Astrocyte (in vitro differentiated cells and primary cell): ENCODE measurements at places on chromosomes 11 and 22.
A peak's percentile ranks its signal among the peaks of the same experiment; 100 is the strongest.

GRCh38 chr11:110376711-110377324, 52.9 kb upstream of the FDX1 start:
- DNase-seq = peak; percentile 82

DNA sequence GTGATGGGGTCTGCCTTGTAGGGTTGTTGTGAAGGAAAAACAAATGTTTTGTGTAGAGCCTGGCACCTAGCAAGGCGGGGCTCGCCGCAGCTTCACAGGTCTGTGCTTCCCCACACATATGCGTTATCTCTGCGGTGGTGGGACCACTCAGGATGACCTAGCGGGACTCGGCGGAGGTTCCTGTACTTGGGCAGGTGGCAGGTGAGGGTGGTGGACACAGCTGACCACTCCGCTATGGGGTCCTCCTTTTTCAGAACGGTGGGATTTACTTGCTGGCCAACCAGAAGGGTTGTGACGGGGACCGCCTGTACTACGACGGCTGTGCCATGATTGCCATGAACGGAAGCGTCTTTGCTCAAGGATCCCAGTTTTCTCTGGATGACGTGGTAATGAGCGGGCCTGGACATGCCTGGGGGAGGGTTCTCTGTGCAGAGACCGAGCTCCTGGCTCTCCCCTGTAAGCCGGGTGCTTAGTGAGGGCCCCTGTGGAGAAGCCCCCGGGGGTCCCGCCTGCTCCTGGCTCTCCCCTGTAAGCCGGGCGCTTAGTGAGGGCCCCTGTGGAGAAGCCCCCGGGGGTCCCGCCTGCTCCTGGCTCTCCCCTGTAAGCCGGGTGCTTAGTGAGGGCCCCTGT, 21.3 kb downstream of the NADSYN1 start:
- no peak for DNase-seq

DNA sequence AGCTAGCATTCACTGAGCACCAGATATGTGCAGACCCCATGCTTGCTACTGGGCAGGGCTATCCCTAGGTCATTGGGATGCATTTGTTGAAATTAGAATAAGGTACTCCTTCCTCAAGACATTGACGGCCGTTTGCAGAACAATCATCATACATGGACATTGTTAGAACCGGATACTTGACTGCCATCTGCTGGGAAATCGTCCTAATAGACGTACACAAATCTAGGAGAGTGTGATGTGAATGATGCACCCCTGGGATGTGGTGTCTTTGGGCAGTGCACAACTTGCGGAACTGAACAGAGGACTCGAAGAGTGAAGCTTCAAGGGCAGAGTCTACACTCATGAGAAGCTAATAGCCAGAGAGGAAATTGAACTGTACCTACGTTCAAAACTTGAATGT, 35.9 kb downstream of the MYO18B start:
- peak; percentile 13 for DNase-seq

GRCh38 chr11:133078591-133079404, 453.5 kb downstream of the OPCML start:
- no peak for DNase-seq

DNA sequence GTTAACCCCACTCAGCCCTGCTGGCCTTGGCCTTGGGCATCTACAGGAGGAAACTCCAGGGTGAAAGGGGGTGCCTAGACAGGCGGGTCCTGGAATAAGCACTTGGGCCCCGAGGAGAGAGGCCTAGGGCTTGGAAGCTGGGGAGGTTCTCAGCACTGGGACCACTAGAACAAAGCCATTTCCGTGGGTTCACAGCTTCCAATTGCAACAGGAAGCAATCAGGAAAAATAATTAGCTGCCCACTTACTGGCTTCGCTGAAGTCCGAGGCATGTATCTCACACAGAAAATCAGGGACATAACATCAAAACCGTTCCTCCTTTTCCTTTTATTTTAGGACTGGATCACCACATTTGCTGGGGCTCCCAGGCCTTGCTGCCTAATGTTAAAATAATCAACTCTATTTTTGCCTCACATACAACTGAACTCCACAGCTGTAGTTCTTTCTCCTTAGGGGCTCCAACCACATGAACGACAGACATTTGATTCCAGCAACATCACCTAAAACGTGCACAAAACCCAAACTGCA, 161.1 kb upstream of the GRK3 start:
- DNase-seq = no peak

DNA sequence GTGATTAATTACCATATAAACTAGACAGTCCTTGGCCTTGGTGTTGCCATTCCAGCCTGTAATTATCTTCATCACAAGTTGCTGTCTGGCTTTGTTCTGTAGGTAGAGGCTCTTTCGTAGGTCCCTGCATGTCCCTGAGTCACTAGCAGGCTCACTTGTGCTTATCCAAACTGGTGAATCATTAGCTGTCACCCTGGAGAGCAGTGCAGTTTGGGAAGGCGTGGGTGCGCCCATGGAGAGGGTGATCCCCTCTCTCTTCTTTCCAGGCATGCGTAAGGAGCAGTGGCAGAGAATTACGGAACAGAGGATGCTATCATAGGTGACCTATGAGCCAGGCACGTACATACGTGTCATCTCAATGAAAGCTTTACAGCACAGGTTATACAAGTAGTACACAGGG, 11.0 kb upstream of the EHF start:
- DNase-seq = peak; percentile 23

GRCh38 chr11:12259956-12260355, 117.4 kb upstream of the PARVA start:
- DNase-seq = no peak

DNA sequence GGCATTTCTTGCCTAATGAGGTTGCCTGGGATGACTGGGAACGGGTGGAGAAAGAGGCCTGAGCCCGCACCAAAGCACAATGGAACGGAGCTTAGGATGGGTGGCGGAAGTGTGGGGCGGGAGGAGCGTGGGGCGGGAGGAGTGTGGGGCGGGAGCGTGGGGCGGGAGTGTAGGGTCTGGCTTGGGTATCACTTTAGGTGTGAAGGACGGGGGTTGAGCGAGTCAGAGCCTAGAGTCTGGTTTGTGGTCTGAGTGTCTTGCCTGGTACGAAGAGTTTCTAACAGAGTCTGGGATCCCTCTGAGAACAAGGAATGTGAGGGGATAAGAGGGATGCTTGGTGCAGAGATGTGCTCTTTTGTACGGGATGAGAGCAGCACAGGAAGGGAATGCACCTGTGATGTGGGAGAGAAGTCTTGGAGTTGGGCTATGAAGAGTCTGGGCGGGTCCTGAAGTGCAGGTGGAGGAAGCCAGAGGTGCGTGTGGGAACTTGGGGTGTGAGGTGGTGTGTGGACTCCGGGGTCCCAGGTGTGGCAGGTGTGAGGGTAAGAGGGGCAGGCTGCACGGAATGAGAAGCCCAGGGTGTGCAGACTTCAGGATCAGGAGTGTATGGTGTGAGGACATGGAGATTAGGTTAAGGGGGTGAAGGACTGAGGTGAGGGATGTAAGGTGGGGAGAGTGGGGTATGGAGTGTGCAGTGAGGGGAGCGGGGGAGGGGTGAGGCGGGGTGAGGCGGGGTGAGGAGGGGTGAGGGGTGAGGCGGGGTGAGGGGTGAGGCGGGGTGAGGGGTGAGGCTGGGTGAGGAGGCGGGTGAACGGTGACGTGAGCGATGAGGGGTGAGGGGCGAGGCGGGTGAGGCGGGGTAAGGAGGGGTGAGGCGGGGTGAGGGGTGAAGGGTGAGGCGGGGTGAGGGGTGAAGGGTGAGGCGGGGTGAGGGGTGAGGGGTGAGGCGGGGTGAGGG, 1.0 kb downstream of the SYCE3 start:
- DNase-seq = no peak

DNA sequence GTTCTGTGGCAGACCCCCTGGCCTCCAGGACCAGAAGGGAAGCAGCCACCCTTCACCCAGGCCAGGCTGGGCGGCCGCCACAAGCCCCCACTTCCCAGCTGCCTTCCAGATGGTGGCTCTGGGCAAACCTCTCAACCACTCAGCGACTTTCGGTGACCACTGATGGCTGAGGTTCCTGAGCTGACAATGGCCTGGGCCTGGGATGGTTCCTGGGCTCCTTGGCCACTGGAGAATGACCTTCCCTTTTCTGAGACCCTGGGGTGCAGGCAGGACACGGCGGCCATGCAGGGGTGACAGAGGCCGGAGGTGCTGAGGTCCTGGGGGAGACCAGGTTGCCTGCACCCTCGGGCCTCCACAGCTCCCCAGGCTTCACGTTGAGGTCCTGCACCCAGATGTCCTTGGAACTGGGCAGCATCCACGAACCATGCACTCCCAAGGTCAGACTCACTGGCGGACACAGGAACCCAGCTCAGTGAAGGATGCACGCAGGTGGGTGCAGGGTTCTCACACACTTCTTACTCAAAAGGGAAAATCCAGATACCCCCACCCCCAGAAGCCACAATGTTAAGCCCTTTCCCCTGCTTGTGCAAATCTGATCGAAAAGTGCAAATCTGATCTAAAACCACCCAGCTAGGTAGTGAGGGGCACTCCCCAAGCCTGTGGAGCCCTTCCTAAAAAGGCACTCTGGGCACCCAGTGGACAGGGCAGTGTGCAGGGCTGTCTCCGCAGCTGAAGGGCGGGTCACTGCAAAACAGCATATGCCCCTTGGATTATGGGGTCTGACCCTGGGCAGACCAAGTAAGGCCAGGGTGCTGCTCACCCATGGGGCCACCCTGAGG, 13.9 kb upstream of the PHLDA2 start:
- no peak for DNase-seq

DNA sequence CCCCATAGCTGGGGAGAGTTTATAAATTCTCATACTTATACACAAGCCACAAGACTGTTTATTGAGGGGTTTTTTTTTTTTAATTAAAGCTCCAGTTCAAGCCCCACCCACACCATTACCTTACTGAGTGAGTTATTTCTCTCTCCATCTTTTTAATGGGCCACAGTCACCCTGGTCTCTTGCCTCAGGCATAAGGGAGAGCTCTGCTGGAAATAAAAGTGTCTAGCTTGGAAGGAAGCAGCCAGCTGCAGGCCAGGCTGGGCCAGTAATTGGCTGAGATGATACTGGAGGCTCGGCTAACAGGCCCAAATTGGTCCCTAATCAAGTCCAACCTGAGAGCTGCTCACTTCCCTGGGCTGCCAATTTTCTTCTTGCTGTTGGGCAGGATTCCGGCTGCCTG, 174.1 kb downstream of the INSC start:
- no peak for DNase-seq
